Bone marrow (tissue), 2 donors: ENCODE measurements at places on chromosomes 6 and 20.

DNA sequence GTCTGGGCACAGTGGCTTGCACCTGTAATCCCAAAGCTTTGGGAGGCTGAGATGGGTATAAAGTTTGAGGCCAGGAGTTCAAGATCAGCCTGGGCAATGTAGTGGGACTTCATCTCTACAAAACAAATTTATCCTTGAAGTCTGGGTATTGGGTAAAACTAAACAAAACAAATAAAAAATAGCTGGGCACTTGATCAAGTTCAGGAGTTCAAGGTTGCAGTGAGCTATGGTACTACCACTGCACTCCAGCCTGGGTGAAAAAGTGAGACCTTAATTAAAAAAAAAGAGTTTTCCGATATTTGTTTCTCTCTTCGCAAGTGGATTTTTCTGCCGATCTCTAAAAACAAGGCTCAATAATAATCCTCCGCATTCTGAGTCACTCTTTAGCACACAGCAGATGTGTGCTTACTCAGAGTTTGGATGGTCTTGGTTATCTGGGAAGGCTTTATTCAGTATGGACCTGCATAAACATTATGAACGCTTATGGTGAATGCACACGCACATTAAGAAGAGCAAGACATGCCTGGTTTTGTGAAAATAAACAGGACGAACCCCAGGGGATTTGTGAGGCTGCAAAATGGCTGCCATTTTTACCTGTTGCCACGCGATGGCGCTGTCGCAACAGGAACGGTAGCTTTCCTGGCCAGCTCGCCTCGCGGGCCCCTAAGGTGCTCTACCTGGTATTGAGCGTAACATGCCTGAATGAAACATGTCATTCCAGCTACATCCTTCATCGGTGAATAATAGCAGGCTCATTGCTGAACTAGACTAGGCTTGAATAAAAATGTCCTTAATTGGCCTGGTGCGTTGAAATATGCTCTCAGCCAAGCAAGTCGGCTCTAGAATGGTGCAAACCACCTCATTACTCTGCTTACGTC lies 6.0 kb downstream of the OPN5 start:
- DNase-seq = peak; percentile 5

DNA sequence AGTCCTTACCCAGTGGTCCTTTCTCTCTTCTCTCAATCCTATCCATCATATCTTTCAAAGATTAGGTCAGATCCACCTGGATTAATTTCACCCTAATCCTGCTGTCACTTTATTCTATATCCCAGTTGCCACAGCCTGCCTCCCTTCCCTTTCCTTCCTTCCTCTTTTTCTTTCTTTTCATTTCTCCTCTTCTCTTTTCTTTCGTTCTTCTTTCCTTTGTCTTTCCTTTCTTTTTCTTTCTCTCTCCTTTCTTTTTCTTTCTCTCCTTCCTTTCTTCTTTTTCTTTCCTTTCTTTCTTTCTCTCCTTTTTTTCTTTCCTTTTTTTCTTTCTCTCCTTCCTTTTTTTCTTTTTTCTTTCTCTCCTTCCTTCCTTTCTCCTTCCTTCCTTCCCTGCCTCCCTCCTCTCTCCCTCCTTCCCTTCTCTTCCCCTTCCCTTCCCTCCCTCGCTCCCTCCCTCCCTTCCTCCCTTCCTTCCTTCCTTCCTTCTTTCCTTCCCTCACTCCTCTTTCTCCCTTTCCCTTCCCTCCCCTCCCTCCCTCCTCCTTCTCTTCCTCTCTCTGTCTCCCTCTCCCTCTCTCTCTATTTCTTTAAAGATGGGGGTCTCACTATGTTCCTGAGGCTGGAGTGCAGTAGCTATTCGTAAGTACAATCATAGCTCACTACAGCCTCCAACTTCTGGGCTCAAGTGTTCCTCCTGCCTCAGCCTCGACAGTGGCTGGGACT lies 15.1 kb upstream of the RPN2 start:
- no peak for DNase-seq

GRCh38 chr6:12164508-12164770 lies 125.7 kb upstream of the EDN1 start:
- DNase-seq = no peak

GRCh38 chr20:22928679-22929078 lies 106.4 kb upstream of the SSTR4 start:
- DNase-seq = no peak

DNA sequence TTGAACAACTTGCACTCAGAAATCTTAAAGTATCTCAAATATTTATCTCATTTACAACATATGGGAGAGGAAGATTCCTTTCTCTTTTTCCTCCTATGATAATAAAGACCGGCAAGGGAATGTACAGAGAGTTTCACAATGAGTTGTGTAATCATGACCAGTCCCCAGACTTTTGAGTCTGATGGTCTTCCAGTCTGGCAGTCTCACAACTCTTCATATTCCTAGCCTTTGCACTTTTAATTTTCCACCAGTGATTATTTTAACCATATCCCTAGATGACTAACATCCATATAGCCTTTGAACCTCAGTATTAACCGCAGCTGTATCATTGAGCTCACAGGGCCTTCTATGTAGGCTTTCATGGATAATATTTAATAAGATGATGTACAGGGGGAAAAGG lies 278.5 kb downstream of the KHDC1L start:
- DNase-seq = no peak

- no peak for DNase-seq
Measured at GRCh38 chr6:15425947-15426346, 180.1 kb downstream of the JARID2 start.
